ENCODE measurements at places on chromosomes 5 and 9.

- no peak for DNase-seq
Observed at GRCh38 chr9:5278486-5278885, 26.0 kb downstream of the RLN2 start.

GRCh38 chr5:31824869-31825517 lies 186.1 kb downstream of the PDZD2 start:
- DNase-seq: no peak

DNA sequence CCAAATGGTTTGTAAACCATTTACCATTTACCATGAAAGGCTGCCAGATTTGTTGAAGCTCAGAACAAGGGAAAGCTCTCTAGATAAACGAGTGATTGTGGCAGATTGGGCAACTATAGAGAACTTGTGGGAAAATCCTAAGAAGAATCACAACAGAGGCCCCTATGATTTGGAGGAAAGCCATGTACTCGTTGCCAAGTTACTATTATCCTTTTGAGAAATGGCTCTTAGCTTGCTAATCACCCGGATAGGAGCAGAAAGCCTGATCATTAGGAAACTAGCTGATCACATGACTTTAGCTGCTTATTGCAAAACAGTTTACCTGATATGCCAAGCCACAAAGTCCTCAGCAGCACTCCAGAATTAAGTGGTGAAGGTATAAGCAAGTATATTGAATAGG lies 23.5 kb upstream of the ATG10 start:
- DNase-seq: no peak

GRCh38 chr9:88476491-88477271 lies 58.3 kb upstream of the NXNL2 start:
- no peak for DNase-seq

DNA sequence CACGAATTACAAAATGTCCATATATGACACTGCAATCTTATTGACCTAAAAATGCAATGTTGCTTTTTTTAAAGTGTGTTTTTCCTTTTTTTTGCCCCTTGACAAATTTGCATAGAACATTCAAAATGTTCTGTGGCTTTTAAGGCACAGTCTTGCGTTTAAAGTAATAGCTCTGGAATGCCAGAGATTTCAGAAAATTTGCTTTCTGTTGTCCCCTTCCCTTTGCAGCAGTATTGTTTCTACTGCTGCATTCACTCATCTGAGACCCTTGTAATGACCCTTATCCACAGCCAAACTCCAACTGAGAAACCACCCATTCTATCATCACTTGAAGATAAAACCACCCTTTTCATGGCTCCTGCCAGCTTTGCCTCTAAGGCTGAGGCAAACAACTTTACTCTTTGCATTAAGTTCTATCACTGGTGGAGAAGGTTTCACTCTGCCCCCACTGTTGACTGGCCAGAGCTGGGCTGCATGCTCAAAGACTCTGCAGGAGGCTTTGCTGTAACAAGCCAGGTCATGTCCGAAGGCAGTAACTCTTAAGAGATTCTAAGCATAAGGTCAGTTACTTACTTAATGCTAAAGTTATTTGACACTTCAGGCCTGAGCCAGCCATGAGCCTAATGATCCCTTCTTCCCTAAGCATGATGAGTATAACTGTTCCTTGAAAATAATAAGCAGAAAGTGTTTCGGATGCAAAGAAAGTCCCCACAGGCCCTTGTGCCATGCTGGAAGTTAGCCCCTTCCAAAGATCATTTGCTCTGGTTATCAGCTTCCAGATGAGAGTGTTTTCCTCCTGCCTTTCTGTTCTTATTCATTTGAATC lies 101.9 kb downstream of the CD180 start:
- DNase-seq: no peak

GRCh38 chr9:109558718-109559151 lies 60.6 kb upstream of the PTPN3 start:
- DNase-seq: no peak

- no peak for DNase-seq
Observed at GRCh38 chr9:124768750-124769548, 2.2 kb downstream of the NR6A1 start.

GRCh38 chr5:142837081-142837725 lies 67.0 kb downstream of the ARHGAP26 start:
- no peak for DNase-seq

- DNase-seq: no peak
Observed at GRCh38 chr9:77819657-77820056, 171.5 kb upstream of the GNA14 start.

DNA sequence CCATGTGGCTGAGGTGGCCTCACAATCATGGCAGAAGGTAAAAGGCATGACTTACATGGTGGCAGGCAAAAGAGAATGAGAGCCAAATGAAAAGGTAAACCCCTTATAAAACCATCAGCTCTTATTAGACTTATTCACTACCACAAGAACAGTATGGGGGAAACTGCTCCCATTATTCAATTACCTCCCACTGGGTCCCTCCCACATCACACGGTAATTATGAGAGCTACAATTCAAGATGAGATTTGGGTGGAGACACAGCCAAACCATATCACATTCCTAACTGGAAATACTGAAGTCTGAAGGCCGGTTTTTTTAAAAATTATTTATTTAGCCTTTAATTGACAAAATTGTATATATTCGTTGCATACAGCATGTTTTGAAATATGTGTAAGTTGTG lies 28.5 kb downstream of the FBXL7 start:
- no peak for DNase-seq

DNA sequence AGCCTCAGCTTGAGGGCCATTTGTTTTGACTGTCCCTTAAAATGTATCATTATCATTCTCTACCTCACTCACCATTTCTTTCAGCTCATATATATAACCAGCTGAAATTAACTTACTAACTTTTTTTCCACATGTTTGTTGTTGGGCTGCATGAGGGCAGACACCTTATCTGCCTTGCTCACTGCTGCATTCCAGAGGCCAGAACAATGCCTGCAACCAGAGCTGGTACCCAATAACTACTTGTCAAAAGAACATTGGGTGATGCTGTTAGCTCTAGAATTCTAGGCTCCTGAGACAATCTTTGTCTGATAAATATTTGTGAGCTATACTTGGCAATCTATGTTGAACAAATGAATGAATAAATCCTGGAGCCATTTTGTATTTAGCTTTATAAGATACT lies 68.3 kb downstream of the HTR4 start:
- no peak for DNase-seq

- DNase-seq: no peak
Observed at GRCh38 chr5:13740471-13740870, 204.0 kb downstream of the DNAH5 start.

DNA sequence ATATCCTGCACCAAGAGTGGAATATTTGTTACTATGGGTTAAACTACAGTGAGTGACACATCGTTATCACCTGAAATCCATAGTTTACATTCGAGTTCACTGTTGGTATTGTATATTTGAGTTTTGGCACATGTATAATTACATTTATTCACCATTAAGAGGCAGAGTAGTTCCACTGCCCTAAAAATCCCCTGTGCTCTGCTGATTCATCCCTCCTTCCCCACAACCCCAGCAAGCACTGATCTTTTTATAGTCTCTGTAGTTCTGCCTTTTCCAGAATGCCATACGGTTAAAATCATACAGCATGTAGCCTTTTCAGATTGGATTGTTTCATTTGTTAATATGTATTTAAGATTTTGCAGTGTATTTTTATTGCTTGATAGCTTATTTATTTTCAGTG lies 495.2 kb downstream of the DIRAS2 start:
- DNase-seq: no peak

DNA sequence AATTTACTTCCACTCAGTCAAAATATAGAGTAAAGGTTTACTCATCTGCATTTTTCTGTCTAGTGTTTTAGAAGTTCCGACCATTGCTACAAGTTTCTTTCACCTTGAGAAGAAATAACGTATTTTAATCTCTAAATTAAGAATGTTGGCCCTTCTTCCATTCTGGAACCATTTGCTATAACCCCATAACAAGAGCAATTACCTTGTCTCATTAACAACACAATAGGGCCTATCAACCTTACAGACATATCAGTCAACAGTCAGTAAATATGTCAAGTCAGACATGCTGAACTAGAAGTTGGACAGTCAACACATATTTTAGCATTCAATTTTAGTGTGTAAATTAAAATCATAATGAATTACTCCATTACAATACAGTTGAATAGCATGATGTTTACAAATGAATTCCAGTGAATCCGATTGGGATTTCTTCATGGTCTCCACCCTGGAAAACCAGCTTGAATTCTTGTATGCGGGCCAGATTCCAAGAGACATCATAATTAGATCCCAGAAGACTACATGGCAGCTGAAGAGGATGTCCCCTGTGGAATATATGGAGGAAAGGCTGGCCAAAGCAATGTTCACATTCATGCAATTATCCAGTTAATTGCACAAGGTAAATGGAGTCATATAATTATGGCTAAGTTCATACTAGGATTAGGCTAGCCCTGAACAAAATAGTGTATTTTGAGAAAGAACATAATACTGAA lies 196.2 kb upstream of the TARS1 start:
- DNase-seq: no peak
